NCI-H187 (cell line): ENCODE measurements at places on chromosomes 12 and 14.

- peak; percentile 44 for DNase-seq
Measured at GRCh38 chr12:94262228-94263010, 114.0 kb downstream of the PLXNC1 start.

DNA sequence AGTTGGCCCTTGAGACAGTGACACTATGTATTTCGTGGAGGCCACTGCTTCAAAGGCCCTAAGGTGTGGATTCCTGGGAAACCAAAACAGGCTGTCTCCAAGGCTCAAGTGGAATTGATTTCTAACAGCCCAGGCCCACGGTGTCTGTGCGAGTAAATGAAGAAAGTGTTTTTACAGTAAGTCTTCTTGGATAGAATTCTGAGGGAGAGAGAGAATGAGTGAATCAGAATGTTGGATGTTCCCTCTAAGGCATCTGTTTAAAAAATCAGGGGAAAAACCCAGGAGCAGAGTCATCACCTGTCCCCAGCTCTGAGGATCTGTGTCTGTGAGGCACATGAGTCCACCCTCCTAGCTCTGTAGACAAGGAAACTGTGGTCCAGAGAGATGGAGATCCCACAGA lies 22.3 kb upstream of the BDKRB1 start:
- DNase-seq = no peak

DNA sequence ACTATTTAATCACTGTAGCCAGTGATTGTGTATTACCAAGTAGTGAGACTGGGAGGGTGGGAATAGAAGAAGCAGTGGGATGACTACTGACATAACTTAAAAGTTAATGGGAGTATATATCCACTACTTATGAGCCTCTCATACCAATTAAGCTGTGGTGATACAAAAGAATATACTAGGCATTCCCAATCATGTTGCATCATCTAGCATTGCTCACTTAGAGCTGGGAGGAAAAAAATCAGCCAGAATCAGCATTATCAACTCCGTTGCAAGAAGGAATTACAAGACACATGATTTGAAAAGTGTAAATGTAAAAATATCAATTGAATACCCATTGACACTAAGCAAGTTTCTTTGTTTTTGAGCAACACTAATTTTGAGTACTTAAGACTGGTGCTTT lies 745 bp upstream of the PPP1R36 start:
- DNase-seq = no peak

- DNase-seq = no peak
Measured at GRCh38 chr12:129675947-129676346, 227.9 kb downstream of the TMEM132D start.

DNA sequence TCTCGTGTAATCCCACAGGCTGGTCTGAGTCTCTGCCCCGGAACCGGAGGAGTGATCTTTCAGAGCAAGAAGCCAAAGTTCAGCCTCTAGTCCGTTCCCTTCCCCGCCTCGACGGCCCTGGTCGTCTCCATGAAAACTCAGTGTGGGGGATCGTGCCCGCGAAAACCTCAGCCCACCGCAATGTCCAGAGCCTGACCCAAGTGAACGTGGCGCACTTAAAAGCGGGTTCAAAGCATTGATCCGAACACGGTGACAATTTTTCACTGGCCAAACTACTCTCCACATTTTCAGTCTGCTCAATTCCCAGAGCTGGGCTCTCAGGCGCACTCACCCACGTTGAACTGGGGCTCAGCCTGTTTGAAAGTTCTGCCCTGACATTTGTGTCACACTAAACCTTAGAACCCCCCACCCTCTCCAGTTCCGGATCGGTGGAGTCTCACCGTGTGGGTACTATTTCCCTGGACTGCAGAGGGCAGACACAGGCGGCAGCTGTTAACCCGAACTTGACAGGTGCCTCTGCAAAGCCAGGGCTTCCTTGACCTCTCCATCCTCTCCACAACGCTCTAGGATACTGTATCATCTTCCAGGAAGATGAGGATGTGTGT lies 886 bp upstream of the PRICKLE1 start:
- DNase-seq = no peak

DNA sequence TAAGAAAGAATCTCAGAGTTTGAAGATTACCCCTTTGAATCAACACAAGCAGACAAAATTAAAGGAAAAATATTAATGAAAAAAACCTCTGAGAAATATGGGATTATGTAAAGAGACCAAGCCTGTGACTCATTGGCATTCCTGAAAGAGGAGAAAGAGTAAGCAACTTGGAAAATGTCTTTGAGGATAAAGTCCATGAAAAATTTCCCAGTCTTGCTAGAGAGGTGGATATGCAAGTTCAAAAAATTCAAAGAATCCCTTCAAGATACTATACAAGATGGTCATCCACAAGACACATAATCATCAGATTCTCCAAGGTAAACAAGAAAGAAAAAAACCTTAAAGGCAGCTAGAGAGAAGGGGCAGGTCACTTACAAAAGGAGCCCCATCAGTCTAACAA lies 13.3 kb downstream of the SLCO1B1 start:
- DNase-seq = no peak

DNA sequence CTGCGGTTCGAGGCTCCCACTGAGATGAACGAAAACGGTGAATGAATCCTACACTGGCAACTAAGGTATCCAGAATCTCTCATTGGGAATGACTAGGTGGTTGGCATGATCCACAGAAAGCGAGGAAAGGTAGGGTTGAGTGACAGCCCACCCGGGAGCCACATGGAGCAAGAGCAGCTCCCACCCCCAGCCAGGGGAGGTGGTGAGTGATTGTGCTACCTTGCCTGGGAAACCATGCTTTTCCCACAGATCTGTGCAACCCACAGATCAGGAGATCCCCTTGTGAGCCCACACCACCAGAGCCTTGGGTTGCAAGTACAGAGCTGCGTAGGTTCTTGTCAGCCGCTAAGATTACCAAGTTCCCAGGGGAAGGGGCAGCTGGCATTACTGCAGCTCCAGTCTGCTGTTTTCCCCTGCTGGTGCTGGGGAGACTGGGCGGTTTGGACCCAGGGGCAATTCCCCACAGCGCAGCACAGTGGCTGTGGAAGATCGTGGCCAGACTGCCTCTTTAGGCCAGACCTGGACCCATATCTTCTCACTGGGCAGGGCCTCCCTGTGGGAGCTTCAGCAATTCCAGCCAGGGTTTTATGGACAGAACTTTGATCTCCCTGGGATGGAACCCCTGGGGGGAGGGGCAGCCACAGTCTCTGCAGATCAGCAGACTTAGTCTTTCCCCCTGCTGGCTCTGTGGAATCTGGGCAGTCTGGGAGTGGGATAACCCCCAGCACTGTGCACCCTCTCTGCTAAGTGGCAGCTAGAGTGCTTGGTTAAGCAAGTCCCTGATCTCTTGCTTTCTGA lies 44.6 kb upstream of the PPP4R3A start:
- DNase-seq = no peak

- no peak for DNase-seq
Measured at GRCh38 chr12:47715877-47716548, 9.3 kb downstream of the ENDOU start.

DNA sequence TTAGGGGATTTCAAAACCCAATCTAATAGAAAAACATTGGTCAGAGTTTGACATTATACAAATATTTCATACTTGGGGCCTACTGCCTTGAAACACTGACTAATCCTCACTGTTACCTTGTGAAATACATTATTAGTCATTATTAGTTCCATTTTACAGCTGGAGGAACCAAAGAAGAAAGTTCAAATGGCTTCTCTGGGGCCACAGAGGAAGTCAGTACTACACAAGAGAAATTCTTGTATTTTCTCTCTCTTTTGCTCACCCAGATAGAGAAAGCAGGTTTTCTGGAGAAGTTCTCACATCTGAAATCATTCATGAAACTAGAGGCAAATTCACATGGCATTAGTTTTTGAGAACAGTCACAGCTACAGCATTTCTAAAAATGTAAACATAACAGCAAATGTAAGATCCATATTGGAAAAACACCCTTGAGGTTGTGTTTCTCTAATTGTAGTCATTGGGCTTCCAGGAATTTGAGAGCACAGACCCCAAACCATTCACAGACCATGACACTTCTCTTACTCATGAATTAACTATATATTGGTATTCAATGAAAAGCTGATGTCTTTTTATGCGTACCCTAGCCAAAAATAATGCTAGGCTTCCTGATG lies 83.0 kb downstream of the LLPH start:
- no peak for DNase-seq

GRCh38 chr12:75786070-75786469 lies 245.5 kb downstream of the PHLDA1 start:
- no peak for DNase-seq

GRCh38 chr14:88895116-88895515 lies 70.7 kb downstream of the TTC8 start:
- no peak for DNase-seq

DNA sequence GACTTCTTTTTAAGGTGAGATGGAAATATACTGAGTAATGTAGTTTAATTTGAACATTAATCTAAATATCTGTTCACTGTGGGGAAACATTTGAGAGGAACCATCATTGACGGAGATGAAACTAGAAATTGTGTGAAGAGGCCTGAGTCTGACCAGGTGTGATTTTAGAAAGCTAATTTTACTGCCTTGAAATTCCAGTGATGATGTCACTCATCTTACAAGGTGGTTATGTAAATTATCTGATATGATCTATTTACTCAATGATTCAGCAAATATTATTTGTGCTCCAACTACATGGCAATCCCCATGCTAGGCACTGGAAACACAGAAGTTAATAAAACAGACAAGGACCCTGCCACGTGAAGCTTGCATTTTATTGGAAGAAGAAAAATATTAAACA lies 435.7 kb upstream of the DCN start:
- no peak for DNase-seq

GRCh38 chr14:99596772-99597171 lies 7.2 kb downstream of the CCDC85C start:
- DNase-seq = no peak

GRCh38 chr14:72476657-72477499 lies 417.0 kb downstream of the DPF3 start:
- no peak for DNase-seq

DNA sequence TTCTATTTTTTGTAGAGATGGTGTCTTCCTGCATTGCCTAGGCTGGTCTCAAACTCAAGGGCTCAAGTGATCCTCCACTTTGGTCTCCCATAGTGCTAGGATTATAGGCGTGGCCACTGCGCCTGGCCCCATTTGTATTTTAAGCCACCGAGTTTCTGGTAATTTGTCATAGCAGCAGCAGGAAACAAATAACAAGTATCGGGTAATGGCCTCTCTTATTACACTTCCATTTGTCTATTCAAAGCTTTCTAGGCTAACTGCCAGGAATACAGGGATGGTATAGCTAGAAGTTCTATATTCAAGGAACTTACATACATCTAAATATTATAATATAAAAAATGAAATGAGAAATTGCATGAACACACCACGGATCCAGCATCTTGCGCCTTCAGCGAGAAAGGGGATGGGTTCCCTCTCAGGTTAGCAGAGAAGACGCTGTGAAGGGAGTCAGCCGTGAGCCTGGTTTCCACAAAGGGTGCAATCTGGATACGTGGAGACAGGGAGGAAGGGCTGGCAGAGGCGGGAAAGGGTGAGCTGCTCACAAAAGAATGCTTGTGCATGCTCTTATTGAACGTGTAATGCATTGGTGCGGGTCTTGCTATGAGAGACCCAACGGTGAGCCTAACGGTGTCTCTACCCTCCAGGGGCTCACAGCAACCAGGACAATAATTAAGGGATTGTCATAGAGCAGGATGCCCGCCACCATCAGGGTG lies 9.5 kb downstream of the BDKRB1 start:
- DNase-seq = peak; percentile 29

GRCh38 chr12:89949457-89950195 lies 241.0 kb upstream of the ATP2B1 start:
- no peak for DNase-seq

DNA sequence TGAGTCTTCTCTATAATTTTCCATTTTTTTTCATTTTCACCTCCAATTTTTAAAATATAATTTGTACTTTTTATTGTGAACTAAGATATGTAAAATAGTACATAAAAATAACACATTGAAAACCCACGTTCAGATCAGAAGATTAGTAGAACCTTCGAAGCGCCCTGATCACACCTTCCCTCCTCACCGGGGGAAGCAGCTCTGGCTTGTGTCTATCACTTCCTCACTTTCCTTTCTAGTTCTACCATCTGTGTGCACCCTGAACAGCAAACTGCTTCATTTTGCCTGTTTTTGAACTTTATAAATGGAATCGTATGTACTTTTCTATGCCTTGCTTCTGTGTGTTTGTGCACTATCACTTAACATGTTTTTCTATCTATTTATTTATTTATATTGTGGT lies 11.8 kb upstream of the CD27 start:
- no peak for DNase-seq

- no peak for DNase-seq
Measured at GRCh38 chr12:92634730-92635129, 68.1 kb upstream of the PLEKHG7 start.

- no peak for DNase-seq
Measured at GRCh38 chr14:35116242-35116641, 5.5 kb downstream of the PPP2R3C start.

- no peak for DNase-seq
Measured at GRCh38 chr12:120209851-120210250, 8.9 kb upstream of the RPLP0 start.

GRCh38 chr14:36646664-36647416 lies 14.8 kb upstream of the PAX9 start:
- no peak for DNase-seq

DNA sequence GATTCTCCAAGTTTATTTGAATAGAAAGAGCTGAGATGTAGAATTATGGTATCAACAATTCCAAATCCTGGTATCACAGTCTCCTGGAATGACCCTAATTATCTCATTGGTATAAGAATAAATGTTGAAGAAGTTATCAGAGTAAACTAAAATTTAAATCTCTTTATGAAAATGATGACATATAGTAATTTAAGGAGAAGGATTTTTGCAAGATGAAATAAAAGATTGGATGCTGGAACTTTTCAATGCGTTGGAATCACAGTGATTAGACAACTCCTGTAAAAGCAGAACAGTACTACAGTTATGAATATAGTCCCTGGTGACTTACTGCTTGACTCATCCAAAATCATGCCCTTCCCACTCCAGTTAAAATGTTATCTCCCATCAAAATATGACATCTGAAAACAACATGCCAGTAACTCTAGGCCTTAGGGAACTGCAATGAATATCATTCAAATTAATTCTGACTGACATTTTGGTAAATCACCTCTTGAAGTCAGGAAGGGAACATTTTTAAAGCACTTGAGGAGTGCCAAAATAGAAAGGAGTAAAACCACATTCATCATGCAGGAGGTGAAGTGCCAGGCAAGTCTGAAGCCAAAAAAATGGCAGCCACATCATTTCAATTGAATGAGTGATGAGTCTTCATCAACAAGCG lies 197.8 kb upstream of the PRKD1 start:
- DNase-seq = peak; percentile 3

GRCh38 chr14:69262516-69262915 lies 2.6 kb downstream of the GALNT16 start:
- DNase-seq = no peak

DNA sequence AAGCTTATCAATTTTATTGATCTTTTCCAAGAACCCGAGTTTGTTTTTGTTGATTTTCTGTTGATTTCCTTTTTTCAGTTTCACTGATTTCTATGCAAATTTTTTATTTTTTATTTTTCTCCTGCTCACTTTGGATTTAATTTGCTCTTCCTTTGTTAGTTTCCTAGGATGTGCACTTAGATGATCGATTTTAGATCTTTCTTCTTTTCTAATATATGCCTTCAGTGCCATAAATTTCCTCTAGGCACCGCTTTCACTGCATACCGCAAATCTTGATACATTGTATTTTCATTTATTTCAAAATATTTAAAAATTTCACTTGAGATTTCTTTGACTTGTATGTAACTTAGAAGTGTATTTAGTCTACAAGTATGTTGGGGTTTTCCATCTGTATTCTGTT lies 9.5 kb downstream of the TOGARAM1 start:
- DNase-seq = no peak

- DNase-seq = no peak
Measured at GRCh38 chr14:92584816-92585215, 71.2 kb downstream of the RIN3 start.

- no peak for DNase-seq
Measured at GRCh38 chr12:109178532-109178931, 62.1 kb downstream of the ACACB start.
